Fibroblast of lung (primary cell): ENCODE measurements at places on chromosomes 5 and 9. TPM values are rescaled to one million over a fixed set of nuclear protein-coding genes. Genes with fewer than 3 reads are reported as not detected.

TAF1L gene
- under 0.01 TPM in 2 replicates for total RNA-seq

ZNF883 gene
- total RNA-seq = 6.2 and 9.7 TPM in 2 replicates

PCDHB3 gene
- total RNA-seq = 0.77 and 1.7 TPM in 2 replicates

CDKN2B gene
- 29.0 and 44.9 TPM in 2 replicates for total RNA-seq

NDUFS4 gene
- 95.0 and 147 TPM in 2 replicates for total RNA-seq
